B cell (primary cell): ENCODE measurements at places on chromosomes 3 and 15. TPM values are rescaled to one million over a fixed set of nuclear protein-coding genes. Genes with fewer than 3 reads are reported as not detected.

DNA sequence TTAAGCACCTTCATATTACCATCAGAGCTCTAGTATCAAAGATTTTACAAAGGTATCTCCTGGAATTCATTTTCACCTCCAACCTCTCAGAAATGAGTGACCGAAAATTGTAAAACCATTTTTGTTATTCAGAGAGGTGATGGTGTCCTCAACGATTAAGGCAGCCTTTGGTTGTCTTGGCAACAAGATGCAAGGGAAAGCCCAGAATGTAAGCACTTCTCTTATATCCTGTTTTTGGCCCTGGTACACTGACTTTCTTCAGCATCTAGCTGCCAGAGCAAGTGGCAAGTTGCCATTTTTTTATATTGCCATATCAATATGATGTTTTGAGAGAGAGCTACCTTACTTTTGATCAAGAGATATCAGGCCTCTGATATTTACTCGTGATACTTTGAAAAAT is 384.9 kb upstream of the NECTIN3 start:
- no peaks in the 10 kb centered on the region for H3K4me1 ChIP-seq
- H3K36me3 ChIP-seq: no peaks in the 10 kb centered on the region

GRCh38 chr3:132288357-132288756 is 28.9 kb upstream of the ACP3 start:
- no peak overlapping the region for H3K4me3 ChIP-seq
- DNase-seq: no peak
- peaks cover 3% of the 10 kb centered on the region for H3K27me3 ChIP-seq
- H3K36me3 ChIP-seq: no peaks in the 10 kb centered on the region

DNA sequence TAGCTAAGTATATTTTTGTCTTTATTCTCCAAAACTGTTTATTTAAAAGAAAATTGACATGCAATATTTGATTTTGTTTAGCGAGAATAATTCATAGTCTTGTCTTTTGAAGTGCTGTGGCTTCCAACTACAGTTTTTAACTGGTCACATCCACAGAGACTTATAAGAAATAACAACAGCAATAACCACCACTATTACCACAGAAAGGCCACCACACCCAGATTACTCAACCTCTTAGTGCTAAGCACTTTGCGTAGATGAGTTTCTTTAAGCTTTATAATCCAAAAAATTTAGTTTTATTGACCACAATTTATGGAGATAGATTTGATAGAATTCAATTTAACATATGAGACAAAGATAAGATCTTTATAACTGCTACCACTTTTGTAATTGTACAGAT is 468.4 kb upstream of the UBE2E2 start:
- no peak for DNase-seq
- no peak overlapping the region for H3K4me3 ChIP-seq
- H3K36me3 ChIP-seq: no peaks in the 10 kb centered on the region
- no peaks in the 10 kb centered on the region for H3K27me3 ChIP-seq

CD96 gene
- 3.8 and 21.4 TPM in 2 replicates for polyA plus RNA-seq

- peaks cover 14% of the 10 kb centered on the region for H3K4me1 ChIP-seq
- H3K4me3 ChIP-seq: no peak overlapping the region
- H3K27me3 ChIP-seq: no peaks in the 10 kb centered on the region
These were observed 5.1 kb downstream of the ZDHHC23 start for GRCh38 chr3:113952921-113953320.

GRCh38 chr3:190117981-190118380 is 2.7 kb downstream of the P3H2 start:
- H3K4me1 ChIP-seq: peaks cover 5% of the 10 kb centered on the region
- DNase-seq: no peak
- H3K27ac ChIP-seq: no peak overlapping the region
- no peak overlapping the region for H3K4me3 ChIP-seq
- H3K36me3 ChIP-seq: no peaks in the 10 kb centered on the region
- no peaks in the 10 kb centered on the region for H3K27me3 ChIP-seq
